ENCODE measurements at places on chromosomes 5 and 9.

- DNase-seq, result no peak
Observed at GRCh38 chr5:166499447-166500240, 1791.8 kb upstream of the WWC1 start.

DNA sequence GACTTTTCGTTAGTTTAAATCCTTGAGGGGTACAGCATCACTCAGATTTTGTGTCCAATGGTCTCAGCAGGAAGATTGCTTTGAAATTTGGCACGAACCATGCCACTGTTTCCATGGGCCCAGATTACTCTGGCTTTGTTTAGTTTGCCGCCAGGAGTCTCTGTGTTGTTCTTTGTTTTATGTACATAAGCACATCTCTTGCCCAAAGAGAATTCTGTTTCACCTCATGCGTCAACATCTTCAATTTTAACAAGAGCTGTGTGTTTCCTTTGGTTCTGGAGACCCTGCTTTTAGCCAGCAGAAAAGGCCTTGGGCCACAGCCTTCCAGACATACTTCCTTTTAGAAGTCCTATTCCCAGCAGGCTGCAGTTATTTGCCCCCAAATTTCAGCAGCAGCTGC, 62.4 kb downstream of the TNPO1 start:
- no peak for DNase-seq

DNA sequence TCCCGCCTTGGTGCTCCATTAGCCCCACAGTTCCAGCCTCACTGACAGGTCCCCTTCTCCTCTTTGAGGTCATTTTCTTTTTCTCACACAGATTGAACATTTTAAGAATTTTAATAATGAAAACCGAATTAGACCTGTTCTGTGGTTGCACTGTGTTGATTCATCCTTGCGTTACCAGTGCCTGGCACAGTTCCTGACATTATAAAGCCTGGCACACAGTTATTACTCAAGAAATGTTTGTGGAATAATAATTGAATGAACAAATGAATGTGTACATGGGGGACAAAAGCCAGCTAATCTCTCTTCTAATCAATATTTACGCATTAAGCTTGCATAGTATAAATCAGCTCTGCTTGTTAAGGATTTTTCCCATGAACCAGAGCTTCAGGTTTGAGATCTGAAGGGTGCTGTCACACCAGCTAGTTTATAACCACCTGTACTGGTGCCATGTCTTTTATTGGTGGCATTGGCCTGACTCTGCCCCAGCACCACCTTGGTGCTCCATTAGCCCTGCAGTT, 80.0 kb downstream of the SV2C start:
- DNase-seq, result no peak

DNA sequence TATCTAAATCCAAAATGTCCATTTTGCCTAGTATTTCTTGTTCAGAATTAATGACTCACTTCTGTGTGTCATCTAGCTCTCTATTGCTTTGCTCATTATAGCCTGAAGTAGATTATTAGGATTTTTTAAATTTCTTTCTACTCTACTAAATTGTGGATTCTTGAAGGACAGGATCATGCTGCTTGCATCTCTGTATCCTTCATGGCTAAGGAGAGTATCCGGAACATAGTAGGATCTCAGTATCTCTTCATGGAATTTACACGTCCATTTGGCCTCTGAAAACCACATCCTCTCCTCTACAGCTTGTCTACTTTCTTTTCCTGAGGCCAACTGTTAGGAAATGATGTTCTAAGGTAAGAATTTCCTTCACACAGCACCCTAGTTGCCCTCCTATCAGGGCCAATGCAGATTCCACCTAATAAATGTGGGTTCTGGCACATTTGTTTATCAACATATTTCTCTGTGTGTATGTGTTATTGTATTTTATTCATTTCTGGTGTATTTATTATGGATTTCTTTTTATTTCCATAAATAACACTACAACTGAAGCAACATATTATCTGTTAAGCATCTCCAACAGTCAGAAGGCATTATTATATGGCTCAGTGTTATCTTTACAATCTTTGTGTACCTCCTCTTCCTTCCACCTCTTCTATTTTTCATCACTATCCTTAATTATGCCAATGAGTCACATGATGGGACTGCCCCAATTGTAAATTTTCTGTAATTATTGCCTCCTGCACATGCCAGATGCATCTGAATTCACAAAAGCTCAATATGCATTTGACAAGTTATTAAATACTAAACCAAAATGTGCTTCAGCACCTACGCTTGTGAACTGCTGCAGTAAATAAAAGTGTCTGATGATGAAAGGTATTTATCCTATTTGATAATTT, 557.8 kb upstream of the TLE4 start:
- DNase-seq, result no peak

DNA sequence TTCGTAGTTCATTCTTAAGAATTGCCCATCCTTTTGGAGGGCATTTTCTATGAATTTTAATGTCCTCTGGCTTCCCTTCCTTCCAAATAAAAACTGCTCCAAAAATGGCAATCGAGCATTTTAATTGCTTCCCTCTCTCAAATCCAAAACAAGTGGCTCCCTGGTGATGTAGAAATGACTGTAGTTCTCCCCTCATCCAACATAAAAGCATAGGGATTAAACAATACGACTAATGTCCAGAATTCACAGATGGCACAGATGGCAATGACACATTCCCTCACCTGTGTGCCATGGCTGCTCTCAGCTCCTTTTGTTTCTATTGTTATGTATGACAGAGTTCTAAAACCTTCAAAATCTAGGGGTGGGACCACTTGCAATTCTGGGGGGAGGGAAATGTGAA, 417.3 kb downstream of the RAB3C start:
- no peak for DNase-seq

Measured in stimulated activated CD4-positive, alpha-beta T cell treated with anti-CD3 and anti-CD28 coated beads, Interleukin-12 subunit alpha, Interleukin-12 subunit beta, amount 100 ng/mL, for 48 hours (primary cell).